Activated T-cell treated with anti-CD3 and anti-CD28 coated beads, Interleukin-2, amount 50 U/mL, for 72 hours (primary cell): ENCODE measurements at places on chromosomes 7 and 10.

DNA sequence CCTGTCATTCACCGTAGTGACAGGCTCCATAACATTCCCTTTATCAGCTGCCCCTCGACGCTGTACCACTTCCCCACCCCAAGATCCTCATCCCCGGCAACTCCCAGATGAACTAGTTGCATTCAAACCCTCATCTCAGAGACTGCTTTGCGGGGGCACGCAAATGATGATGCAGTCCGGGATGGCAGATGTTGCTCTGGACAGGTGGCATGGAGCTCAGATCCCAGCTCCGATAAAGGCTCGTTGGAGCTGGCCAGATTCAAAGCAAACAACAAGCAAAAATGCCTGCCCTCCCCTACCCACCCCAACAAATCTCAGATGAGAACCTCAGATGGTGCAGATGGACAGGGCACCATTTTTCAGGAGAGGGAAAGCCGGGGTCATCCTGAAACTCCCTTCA is 46.7 kb downstream of the CARD11 start:
- DNase-seq: no peak

DNA sequence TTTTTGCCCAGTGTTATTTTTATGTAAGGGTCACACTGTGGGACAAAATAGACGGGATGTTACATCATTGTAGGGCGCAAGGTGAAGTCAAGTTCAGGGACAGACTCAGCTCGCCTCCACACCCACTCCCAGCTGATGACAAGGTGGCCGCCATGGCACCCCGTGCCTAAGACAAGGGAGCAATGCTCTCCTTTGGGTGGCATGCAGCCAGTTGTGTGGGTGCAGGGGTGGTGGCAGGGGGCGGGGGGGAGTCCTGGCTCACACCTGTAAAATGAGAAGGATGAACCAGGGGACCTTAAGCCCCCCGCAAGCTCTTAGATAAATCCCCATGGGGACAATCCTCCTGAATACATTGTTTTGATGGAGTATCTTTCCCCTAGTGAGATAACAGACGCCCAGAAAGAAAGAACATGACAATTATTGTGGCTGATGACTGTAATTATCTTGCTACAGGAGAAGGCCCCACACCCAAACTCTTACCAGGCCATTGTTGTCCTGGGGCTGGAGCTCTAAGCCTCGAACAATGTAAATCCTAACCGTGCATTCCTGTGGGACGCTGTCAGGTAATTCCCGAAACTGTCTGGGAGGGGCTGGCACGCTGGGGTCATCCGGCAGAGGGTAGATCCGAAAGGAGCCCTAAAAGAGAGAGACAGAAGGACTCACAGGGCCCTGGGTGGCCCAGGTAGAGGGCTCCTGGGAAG is 148.7 kb downstream of the MYOF start:
- no peak for DNase-seq

GRCh38 chr7:90917539-90917938 is 321.4 kb downstream of the CDK14 start:
- no peak for DNase-seq

- no peak for DNase-seq
Measured at GRCh38 chr10:77586719-77587415, 50.7 kb downstream of the KCNMA1 start.

DNA sequence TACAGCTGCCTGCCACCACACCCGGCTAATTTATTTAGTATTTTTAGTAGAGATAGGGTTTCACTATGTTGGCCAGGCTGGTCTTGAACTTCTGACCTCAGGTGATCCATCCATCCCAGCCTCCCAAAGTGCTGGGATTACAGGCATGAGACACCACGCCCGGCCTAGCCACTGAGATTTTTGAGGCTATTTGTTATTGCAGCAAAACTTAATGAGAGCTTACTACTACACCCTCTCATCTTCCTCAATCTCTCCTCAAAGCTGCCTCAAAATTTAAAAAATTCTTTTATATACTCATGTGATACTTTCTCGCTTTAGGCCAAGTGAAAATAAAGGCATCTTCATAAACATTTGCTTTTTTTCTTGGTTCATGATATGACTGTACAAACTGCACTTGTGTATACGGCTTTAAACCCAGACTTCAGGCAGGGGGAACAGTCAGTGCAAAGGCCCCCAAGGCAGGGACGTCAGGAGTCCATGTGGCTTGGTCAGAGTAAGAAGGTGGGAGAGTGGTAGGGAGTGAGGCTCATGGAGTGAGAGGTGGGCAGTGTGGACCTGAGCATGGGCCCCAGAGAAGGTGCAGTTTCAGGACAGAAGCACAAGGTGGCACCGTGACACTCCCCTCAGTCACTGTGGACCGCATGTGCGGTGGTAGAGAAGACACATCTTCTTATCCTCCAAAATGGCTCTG is 55.5 kb downstream of the SYPL1 start:
- peak; percentile 75 for DNase-seq

DNA sequence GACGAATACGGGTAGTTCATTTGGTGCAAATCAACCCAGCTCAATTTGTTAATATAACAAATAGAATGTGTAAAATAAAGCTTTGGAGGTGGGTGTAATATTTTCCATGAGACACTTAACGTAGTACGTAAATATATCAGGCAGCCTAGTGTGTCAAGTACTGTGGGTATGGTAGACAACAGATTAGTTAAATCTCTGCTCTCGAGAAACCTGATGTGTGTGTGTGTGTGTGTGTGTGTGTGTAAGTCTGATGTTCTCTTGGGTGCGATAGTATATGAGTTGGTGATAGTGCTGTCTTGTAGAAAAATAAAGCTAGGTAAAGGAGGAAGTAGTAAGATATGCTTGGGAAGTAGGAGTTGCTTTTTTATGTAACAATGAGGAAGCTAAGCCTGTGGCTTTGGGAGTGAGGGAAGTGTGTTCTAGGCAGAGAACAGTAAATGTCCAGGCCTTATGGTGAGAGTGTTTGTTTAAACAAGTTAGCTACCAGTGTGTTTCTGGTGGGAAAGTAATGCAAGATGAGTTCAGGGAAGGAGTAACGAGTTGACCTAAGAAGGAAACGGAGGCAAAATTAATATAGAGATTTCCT is 26.1 kb downstream of the WAC start:
- no peak for DNase-seq

DNA sequence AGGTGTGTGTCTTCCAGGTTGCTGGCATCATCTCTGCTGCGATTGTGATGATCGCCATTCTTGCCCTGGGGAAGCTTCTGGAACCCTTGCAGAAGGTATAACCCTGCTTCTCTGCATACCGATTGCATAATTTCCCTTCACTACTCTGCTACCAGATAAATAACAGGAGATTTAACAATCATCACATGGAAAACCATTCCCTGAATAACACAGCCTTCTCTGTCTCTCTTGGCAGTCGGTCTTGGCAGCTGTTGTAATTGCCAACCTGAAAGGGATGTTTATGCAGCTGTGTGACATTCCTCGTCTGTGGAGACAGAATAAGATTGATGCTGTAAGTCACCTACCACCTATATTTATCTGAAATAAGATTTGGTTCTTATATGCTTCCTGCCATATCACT is 33.8 kb downstream of the SLC26A4 start:
- DNase-seq: no peak

DNA sequence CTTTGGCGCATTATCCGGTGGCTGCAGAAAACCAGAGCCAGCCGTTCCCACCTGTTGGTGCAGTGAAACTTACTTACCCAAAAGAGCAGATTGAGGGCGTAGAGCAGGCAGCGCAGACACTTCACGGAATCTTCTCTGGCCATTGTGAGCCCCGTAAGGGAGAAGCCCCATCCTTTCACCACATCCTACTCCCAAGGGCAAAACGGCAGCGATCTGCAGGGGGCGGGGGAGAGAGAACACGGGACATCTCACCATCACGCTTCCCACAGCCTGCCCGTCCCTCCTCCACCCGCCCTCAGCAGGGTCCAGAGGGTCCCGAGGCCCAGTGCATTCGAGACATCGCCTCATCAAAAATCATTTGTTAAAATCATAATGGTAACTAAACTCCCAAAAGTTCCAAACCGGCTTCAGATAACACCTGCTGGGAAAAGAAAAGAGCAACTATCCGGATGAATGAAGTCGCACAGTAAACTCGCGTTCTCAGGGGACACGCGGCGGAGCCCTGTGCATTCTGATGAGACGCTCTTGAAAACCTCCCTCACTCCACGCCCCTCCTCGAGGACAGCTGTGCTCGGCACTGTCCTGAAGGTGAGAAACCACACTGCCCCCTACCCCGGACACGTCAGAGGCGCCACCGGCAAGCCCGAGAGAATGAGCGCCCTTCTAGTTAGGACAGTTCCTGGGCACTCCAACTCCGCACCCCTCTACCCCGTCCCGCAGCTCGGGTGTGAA is 1.2 kb downstream of the TSPAN12 start:
- DNase-seq: peak; percentile 12

DNA sequence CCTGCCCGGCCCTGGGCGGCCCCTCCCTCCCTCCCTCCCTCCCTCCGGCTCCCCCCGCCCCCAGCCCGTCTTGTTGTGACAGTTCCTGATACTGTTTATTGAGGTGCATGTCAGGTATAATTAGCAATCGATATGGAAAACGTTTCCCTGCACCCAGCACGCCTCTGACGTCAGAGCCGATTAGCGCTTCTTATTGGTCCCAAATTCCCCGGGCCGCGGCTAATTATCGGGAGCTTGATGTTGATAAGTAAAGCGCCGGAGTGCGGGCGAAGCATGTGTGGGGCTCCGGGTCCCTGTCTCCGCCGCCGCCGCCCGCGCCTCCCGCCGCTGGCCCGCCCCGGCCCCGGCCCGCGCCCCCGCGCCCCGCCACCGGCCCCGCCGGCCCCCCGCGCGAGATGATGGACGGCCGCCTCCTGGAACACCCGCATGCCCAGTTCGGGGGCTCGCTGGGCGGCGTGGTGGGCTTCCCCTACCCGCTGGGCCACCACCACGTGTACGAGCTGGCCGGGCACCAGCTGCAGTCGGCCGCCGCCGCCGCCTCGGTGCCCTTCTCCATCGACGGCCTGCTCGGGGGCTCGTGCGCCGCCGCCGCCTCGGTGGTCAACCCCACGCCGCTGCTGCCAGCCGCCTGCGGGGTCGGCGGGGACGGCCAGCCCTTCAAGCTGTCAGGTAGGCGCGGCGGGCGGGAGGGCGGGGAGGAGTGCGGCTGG is at the start of gene UNCX:
TSS of gene UNCX (plus strand) at position 250 of the 710 bp plus-strand sequence. CDS start at position 396, 146 bp downstream.
- no peak for DNase-seq

GRCh38 chr10:129775681-129776080 is 188.4 kb downstream of the EBF3 start:
- no peak for DNase-seq

- no peak for DNase-seq
Measured at GRCh38 chr10:22058201-22058600, 54.7 kb upstream of the DNAJC1 start.

- DNase-seq: no peak
Measured at GRCh38 chr10:69489506-69490090, 38.3 kb downstream of the TSPAN15 start.

DNA sequence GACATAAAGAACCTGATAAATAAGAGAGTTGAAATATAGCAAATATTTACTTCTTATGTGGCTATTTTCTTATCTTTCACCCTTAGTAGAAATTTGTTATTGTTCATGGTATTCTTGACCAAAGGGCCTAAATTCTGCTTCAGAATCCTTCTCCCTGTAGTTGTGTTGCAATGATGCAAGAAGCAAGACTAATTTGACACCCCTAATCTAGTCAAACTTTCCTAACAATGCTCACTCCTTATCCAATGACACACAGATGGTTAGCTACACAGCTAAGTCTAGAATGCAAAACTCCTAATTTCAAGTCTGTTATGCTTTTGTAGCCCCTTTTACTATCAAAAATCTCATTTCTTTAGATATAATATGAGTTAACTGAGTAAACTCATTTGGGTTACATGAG is 56.1 kb downstream of the TWIST1 start:
- DNase-seq: no peak

DNA sequence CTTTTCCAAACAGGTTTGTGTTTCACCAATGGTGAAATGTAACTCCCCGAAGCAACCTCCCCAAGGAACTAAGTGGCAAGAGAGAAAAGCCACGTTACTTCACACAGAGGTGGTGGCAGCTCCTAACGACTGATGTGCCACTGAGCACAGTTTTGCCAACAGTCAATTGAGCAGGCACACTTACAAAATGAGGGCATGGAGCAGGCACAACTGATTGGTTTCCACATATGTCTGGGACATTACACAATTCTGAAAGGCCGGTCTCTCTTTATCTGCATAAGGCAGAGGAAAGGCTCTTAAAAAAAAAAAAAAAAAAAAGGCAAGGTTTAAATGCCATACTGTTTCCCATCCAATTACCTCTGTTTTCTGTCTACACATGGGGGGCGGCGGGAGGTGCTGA is 86.7 kb downstream of the GFRA1 start:
- DNase-seq: no peak

- DNase-seq: no peak
Measured at GRCh38 chr7:17530741-17531421, 232.4 kb downstream of the AHR start.

DNA sequence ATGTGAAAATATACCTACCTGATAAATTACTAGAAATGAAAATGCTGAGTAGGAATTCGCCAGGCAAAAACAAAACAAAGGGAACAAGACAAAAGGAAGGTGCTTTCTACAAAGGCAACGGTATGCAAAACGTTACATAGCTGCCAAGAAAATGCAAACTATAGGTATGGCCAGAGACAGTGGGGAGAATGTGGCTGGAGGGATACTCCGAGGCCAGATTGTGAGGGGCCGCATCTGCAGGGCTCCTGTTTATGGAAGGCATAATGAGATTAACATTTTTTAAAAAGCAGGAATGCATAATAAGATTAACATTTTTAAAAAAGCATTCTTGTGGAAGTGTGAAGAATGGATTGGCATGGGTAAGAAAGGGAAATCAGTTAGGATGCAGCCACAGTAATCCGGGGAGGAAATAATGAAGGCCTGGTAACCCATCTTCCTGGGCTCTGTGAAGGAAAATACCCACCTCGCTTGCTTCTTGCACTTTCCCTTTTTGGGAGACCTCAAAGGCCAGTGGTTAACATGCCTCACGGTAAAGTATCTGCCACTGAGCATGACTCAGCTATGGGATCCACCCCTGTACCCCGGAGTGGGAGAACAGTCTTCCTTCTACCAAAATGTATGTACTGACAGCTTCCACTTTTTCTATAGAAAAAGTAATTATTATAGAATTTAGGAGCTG is 145.8 kb upstream of the LRRN3 start:
- DNase-seq: no peak

DNA sequence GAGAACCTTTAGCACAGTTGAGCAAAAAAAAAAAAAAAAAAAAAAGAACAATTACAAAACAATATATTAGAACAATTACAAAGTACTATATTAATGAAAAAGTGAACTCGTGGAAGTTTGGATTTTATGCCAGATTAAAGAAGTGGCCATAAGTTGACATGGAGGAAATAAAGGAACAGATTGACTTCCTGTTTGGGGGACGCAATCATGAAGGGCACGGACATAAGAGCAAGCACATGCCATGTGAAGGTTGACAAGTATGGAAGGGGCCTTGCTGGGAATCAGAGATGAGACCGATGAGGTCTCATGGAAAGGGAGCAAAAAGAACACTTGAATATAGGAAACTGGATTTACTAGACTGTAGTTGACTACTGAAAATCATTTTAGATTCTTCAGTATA is 61.7 kb downstream of the ICA1 start:
- DNase-seq: no peak
